ENCODE measurements at places on chromosomes 7 and 10.
A peak's percentile ranks its signal among the peaks of the same experiment; 100 is the strongest.

DNA sequence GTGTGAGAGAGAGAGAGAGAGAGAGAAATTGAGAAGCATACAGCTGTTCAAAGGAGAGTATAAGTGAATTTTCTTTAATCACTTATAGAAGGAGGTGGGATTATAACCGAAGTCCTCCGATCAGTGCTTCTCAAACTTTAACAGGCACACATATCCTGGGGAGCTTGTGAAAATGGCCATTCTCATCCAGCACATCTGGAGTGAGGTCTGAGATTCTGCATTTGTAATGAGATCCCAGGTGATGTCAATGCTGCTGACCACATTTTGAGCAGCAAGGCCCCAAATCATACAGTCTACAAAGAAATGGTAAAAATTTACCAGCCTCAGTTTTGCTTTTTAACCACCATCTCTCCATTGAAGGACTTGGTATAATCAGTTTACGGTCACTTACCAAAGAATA lies 219.0 kb downstream of the PTEN start:
- DNase-seq: no peak

DNA sequence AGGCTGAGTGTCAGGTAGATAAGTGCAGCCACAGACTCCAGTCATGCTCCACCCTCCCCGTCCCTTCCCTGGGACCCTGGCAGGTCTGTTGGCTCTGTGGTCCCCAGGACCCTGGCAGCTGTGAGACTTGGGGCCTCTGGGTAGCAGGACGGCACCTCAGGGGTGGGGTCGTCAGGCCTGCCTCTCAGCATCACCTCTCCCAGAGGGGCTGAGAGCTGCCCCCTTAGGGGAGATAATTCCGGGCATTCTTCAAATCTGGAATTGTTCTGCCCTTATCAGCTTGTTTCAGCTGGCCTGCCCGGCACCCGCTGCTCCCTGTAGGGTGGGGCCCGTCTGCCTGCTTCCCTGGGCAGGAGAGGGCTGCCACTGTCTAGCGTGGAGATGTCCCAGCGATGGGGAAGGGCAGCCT lies 23.3 kb downstream of the PODXL start:
- no peak for DNase-seq

- DNase-seq: peak; percentile 88
Observed at GRCh38 chr10:22320591-22321155, at the start of gene BMI1. BMI1 (plus strand) TSS chr10:22321099; CDS start chr10:22326450, 5,351 bp downstream.

GRCh38 chr10:106534441-106534840 lies 630.1 kb downstream of the SORCS1 start:
- no peak for DNase-seq

GRCh38 chr7:156041398-156041797 lies 229.1 kb upstream of the SHH start:
- no peak for DNase-seq

DNA sequence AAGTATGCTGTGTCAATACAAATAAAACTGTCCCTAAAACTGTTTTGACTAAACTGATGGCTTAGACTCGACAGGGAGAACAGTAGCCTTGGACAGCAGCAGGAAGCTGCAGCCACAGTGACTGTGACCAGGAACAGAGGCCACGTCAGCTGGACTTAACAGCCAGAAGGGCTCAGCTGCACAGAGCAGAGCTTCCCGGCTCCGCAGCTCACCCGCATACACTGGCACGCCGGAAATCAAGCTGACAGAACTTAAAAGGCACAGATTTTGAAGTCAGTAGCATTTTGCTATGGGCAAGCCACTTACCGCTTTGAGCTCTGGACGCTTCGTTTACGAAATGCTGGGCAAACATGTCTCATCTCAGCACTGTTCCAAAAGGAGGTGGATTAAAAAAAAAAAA lies 769.7 kb upstream of the AUTS2 start:
- DNase-seq: no peak

GRCh38 chr7:139697056-139697455 lies 80.7 kb downstream of the HIPK2 start:
- DNase-seq: no peak

DNA sequence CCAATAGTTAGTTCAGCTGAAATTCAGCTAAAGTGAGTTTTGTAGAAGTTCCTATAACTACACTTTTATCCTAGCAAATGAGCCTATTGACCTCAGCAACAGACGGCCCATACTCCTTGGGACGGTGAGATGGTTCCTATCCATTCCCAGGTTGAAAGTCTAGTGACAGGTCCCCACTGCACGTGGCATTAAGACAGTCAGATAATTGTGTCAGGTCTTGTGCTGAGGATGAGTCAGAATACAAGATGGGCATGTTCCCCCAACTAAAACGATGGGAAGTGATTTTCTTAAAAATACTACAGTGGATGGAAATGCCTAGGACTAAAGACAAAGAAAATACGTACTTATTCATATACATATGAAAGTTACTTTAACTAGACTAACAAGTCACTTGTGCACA lies 2.1 kb downstream of the CAV1 start:
- no peak for DNase-seq

Data from hematopoietic multipotent progenitor cell treated with erythropoietin and hydrocortisone succinate and interleukin-3 and kit ligand, for 4 days (in vitro differentiated cells).